Anterior cingulate cortex (tissue), 58 donors: ENCODE measurements at places on chromosomes 5 and 9.

GRCh38 chr9:19050637-19051591 lies 1.7 kb downstream of the RRAGA start:
- no peak for DNase-seq

DNA sequence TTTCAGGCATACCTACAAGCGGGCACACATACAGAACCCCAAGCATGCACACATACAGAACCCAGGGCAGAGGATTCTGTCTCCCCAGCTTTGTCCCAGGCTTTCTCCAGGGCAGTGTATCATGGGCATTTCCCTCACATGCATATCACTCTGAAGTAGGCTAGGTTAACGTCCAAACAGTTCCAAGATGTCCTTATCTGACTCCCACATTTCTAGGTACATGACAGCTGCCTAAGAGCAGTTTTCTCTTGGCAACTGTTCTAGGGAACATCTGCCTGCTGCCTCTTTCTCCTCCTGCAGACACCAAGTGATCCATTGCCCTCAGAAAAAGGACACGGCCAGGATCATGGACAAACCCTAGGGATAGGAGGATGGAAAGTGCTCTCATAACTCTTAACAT lies 84.9 kb upstream of the NR3C1 start:
- no peak for DNase-seq

GRCh38 chr5:171420431-171421241 lies 1.2 kb downstream of the FGF18 start:
- no peak for DNase-seq

GRCh38 chr5:149320791-149321330 lies 24.4 kb upstream of the GRPEL2 start:
- peak; percentile 18 for DNase-seq

- no peak for DNase-seq
Observed at GRCh38 chr9:89814340-89815040, 209.7 kb downstream of the GADD45G start.

DNA sequence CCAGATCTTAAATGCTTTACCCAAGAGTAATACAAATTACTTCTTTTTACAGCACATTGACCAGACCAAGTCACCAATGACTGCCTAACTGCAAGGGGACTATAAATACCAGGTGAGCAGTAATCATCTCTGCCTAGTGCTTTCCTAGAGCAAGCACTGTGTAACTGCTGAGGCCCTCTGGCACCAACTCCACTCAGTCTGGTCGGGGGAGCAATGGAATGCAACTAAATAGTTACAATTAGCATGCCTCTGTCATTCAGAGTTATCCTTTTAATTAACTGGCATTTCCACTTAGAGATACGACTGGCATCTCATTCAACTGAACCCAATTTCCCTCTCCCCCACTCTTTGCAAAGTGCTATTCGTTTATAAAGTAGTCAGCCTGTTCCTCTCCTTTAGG lies 1309.1 kb upstream of the DMAC1 start:
- no peak for DNase-seq

DNA sequence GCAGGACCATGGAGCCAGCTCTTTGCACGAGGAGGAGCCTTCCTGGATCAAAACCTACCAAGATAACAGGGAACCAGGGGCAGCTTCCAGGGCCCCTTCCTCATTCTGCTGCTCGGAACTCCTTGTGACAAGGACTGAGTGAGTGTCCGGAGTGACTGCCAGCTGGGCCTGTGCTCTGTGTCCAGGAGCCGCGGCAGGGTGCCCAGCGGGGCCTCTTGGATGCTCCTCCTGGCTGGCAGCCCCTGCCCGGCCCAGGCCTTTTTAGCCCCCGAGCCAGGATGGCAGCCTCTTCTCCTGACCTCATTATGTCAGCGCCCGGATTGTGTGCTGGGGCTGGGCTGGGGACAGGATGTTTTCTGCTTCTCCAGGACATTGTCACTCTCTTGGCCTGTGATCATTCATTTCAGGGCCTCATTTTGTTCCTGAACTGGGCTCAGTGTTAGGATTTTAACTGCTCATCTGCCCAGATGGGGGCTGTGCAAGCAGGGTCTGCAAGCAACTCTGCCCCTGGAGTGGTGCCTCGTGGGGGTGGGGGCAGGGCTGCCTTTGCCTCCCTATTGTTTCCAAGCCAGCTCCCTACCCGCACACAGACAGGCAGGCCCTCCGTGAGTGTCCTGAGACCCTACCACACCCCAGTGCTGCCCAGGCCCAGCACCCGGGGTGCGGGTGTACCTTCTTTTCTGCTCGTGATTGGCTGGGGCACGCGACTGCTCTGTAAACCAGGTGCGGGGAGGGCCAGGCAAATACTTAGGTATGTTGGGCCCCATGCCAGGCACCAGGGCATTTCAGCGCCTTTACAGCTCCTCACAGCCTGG lies 161.6 kb downstream of the COL23A1 start:
- no peak for DNase-seq

DNA sequence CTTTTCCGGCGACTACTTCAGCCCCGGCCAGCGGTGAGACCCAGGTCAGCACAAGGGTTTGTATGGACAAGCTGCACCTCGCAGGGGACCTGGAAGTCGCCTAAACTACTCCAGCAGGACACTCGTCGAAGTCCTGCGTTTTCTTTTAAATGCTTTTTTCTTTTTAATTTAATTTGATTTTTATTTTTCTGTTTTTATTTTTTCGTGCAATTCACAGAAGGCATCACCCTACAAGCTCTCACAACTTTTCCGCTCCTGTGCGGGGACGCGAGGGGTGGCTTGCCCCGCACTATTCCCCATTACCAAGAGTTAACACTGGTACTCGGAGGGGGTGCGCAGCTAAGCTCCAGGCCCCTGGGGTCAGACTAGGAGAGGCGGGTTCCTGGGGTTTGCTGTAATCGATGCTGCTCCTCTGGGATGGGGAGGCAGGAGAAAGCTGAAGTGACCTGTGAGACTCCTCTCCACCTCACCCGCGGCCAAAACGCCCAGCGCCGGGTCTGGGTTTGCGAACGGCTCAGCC lies 1.3 kb downstream of the EDIL3 start:
- no peak for DNase-seq

- no peak for DNase-seq
Observed at GRCh38 chr5:115458416-115458815, 86.2 kb downstream of the FEM1C start.

GRCh38 chr5:132785365-132785764 lies 8.3 kb upstream of the SEPTIN8 start:
- no peak for DNase-seq

- DNase-seq, result no peak
Observed at GRCh38 chr9:107279086-107279485, 4.0 kb upstream of the RAD23B start.

GRCh38 chr9:137825324-137825989 lies 52.1 kb upstream of the CACNA1B start:
- DNase-seq, result no peak

- DNase-seq, result peak; percentile 15
Observed at GRCh38 chr5:134245101-134245604, 19.3 kb upstream of the PPP2CA start.

DNA sequence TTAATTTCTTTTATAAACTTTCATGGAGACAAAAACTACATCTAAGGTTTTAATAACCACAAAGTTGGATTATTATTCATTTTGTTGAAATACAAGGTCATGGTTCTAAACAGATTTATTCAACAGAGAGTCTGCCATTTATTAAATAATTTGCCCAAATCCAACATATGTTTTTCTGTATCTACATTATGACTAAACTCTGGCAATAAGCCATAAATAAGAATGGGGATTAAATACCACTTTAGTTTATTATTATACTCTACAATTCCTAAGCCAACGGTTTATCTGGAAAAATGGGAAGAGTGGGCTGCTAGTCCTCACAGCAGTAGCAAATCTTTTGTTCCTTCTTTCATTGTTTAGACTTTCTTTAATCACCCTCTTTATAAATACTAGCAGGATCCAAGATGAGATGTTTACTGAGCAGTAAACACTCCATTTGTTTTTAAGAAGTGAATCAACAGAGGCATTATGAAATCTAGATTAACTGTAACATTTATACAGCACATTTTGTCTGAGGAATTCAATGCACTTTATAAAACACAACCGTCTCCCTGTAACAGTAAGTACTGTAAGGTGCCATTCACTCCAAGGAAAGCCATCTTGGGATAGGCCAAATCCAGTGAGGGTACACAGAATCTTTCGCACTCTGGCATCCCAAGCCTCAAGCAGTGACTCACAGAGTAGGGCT lies 89.7 kb downstream of the DROSHA start:
- no peak for DNase-seq

DNA sequence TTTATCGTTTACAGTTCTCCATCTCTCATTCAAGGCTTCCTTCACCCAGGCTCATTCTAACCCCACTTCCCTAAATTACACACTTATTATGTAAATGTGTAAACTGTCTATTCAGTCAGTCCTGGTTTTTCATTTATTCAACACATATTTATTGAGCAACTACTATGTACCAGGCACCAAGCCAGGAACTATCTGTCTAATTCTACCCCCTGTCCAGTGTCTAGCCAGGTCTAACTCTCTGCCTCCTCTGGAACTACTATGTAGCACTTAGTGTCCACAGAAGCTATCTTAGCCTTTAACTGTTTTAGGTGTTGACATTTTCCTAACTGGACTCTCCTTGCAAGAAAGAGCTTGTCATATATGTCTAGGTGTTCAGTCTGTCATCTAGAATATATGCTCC lies 56.5 kb downstream of the PDE4D start:
- DNase-seq, result no peak

DNA sequence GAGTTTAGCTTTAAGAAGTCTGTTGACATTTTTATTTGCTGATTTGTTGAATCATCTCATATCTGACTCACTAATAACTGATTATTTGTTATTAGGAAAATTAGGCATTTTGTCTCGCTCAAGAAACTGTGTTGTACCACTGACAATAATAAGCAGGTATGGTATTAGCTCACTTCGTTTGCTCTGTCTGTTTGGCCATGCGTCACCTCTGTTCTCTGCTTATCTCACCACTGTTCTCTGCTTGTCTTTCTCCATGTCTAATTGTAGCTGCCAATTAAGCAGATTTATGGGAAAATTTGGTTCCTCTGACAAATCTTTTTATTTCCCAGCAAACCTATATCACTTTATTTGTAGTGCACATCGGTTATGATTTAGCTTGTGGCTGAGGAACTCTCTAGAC lies 138.9 kb downstream of the WDR41 start:
- DNase-seq, result no peak

DNA sequence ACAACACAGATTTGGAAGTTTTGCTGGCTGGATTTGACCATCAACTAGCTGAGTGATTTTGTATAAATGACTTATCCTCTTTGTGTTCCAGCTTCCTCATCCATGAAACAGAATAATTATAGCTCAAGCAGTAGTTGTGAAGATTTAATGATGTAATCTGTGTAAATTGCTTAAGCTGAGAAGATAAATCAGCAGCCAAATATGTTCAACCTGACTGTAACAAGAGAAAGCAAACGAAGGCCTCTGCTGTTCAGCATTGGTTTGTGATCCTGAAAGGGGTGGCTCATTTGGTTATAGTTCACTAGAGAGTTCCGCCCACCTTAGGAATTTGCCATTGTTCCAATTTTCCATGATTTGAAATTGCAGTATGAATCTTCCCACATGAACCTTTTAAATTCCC lies 75.7 kb upstream of the CCDC112 start:
- no peak for DNase-seq
